ENCODE measurements at places on chromosomes 4 and X.
A peak's percentile ranks its signal among the peaks of the same experiment; 100 is the strongest.

GRCh38 chrX:55127692-55128091 lies 38.9 kb downstream of the PAGE2 start:
- DNase-seq, result no peak

- no peak for DNase-seq
These were observed 1.8 kb downstream of the DCAF12L1 start for GRCh38 chrX:126550816-126551215.

- DNase-seq, result no peak
These were observed 472.2 kb upstream of the TENM3 start for GRCh38 chr4:181770971-181771370.

DNA sequence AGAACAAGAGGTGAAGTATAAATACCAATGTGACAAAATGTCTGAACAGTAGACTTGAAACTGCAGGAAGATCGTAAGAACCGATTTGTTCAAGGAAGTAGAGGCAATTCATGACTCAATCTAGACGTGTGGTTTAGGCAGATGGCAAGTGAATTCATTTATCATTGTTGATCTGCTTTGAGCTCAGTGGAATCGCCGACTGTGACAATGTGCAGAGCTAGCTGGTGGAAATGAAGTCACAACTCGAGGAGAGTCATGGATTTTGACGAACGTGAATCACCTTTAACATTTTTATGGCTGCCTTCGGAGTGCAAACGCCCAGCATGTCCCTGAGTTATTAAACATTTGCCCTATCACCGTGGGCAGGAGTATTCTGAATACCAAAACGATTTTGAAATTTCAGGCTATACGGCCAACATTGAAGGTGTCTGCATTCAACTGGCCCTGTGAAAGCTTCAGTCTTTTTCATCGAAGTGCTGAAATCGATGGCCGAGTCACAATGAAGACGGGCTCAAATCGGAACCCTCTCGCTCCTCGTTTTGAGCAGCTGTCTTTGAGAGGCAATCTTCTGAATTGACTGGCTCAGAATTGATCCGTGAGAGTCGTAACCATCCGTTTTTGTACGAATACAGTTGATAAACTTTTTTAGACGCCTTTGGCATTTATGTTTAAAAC lies 689 bp upstream of the OGT start:
- no peak for DNase-seq

DNA sequence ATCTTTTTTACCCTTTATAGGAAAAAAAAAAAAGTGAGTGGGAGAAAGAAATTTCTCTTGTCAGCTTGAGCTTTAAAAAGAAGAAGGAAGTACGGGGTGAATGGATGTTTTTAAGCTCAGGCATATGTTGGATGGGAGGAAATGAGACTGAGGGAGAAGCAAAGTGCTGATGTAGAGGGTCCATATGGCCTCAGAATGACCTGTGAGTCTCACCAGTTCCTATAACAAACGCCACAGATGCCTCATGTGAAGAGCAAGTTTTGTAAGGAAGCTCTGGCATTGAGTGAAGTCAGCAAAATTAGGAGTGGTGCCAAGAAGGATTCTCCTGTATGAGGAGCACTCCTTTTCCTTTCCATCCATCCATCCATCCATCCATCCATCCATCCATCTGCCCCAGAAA lies 214.6 kb downstream of the PTTG2 start:
- no peak for DNase-seq

- DNase-seq, result no peak
These were observed 116.1 kb downstream of the SPCS3 start for GRCh38 chr4:176435901-176436292.

- DNase-seq, result no peak
These were observed 98.6 kb downstream of the FHDC1 start for GRCh38 chr4:153034681-153035080.

GRCh38 chr4:10101671-10102473 lies 14.7 kb downstream of the WDR1 start:
- DNase-seq, result no peak

- DNase-seq, result no peak
These were observed 12.5 kb downstream of the RFC1 start for GRCh38 chr4:39353478-39354253.

- no peak for DNase-seq
These were observed 1.8 kb upstream of the TMEM128 start for GRCh38 chr4:4249866-4250265.

DNA sequence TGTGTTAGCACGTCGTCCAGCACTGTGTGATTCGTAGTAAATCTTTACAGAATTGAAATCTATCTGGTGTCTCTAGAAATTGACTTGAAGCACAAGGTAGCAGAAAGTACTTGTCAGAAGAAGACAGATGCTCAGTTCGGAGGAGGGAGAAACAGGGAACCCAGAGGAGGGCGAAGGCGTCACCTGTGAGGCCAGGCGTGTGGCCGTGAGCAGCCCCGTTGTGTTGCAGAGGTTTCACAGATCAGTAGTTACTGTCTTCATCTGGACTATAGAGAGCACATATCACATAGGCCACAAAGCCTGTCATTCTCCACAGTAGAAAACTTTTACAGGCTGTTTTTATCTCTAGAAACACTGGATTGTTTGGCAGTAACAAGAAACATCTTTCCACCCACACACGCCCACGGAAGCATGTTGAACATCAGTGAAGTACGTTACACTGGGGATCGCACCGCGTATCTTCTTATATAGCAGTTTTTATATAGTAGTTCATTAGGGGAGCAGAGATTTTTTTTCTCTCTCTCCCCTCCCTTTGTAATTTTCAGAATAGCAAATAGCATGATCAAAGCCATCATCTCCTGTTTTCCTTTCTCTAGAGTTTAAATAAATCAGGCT lies 48.1 kb upstream of the TLR3 start:
- no peak for DNase-seq

- no peak for DNase-seq
These were observed 30.7 kb downstream of the SYAP1 start for GRCh38 chrX:16750136-16750535.

DNA sequence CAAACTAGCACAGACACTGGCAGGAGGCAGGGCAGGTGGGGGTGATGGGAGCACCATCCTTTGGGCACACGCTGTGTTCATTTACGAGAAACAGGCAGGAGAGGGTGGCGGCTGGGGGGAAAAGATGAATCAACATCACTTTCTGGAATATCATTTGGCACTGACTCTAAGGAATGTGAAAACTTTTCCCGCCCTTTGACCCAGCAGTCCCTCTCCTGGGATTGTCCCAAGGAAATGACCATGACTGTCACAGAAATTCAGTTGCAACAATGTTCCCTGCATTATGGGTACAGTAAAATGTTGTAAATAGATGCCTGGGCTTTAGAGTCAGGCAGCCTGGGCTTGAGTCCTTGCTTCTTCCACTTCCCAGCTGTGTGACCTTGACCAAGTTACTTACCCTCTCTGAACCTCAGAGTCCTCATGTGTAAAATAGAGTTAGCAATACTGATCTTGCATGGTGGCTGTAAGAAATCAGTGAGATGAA lies 58.6 kb downstream of the ABLIM2 start:
- DNase-seq, result no peak

GRCh38 chr4:173160871-173161270 lies 7.7 kb upstream of the GALNT7 start:
- no peak for DNase-seq

- DNase-seq, result no peak
These were observed 128.4 kb downstream of the SH3RF1 start for GRCh38 chr4:169142391-169142790.

DNA sequence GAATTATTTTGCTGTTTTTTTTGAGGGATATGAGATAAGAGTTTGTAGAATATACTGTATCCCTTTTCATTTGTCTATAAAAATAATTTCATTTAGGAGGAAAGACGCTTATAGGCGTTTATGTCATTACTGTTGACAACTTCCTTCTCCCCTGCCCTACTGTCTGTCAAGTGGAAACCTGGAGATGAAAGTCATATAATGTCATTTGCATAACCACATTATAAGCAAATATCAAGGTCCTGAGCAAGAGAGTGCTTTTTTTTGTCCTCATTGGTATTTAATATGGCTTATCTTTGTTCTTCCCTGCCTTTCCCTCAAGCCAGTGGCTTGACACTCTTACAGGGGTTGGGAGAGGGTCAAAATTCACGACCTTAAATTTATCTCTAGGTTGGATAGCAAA lies 55.8 kb downstream of the LRP2BP start:
- no peak for DNase-seq

GRCh38 chr4:87846226-87846625 lies 13.5 kb downstream of the MEPE start:
- DNase-seq, result no peak

GRCh38 chr4:105527081-105527480 lies 25.3 kb upstream of the ARHGEF38 start:
- DNase-seq, result no peak

- no peak for DNase-seq
These were observed 86.1 kb downstream of the CPE start for GRCh38 chr4:165464813-165465381.

DNA sequence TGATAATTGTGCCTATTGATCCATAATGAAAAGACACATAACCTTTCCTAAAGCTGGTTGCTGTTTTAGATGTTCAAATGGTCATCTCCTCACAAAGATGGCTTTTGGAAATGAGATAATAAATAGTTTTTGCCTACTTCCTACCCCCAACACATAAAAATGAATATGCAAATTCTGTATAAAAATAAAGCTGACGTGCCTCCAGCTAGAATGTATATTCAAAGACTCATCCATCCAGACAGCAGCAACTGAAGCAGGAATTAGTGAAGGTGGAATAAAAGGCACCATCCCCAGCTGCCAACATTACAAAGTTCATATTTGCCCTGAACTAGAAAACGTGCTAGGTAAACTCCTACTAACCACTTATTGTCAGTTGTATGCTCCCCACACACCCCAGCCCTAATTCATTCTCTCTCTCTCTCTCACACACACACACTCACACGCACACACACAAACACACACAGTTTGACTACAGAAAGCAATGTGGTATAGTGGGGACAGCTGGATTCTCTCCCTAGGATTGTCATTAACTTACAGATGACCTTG lies 53.6 kb downstream of the PCDH19 start:
- DNase-seq, result no peak

DNA sequence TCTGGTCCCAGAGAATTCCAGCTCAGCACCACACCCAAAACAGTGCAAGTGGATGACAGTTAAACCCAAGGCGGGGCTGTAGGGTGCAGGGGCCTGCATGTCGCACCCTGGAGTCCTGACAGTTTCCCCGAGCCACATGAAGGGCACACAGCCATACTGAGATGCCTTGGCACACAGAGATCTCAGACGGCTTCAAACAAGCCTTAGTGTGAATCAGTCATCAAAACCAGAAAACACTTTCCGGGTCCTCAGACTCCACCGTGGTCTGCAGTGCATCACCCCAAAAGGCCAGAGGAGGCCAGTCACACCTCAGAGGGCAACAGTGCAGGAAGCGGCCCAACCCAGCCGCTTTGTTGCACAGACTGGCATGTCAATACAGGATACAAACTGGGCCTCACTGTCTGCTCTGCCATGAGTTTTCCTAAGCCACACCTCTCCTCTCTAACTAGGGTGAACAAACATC lies 64.6 kb upstream of the ENPP6 start:
- DNase-seq, result no peak

- DNase-seq, result no peak
These were observed 37.7 kb downstream of the HTT start for GRCh38 chr4:3112201-3112600.

DNA sequence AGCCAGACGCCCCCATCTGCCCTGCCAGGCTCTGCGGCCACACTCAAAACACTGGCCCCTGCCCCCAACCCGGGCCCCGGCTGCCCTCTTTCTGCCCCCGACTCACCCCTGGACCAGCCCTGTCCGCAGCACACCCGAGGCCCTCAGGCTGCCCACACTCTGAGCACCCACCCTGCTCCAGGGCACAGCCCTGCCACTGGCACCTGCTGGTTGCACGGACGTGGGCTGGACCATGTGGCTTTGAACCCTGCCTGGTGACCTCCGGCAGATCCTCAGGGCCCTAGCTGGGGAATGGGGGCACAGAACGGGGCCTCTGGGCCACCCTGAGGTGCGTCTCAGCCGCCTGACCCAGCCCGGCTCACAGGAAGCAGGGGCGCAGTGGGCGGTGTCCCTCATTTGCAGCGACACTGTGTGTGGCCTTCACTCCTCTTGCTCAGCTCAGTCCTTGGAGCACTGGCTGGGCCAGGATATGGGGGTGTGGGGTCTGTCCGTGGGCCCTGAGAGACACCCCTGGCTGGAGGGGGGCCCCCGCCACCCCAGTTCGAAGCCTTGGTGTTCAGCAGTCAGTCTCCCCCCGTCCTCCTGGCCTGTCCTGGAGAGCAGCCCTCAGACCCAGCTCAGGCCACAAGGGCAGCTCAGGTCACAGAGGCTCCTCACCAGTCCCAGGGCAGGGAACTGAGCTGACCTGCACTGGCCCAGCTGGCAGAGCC lies 73.2 kb downstream of the FAM53A start:
- DNase-seq, result no peak

DNA sequence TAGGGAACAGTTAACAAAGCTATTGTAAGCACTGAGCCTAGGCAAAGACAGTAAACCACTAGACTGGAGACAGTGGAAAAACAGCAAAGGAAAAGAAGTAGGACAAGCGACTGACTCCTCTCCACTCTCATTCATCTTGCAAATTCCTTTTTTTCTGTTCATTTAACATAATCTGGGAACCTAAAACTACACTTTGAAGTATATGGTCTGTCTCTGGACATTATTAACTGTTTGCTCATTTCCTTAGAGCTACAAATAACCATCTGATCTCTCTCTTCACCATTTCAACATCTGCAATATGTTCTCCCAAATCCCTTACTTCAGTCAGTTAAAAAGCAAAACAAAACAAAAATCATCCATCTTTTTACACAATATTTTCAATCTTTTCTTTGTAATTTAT lies 642 bp downstream of the HMGN5 start:
- DNase-seq, result no peak

DNA sequence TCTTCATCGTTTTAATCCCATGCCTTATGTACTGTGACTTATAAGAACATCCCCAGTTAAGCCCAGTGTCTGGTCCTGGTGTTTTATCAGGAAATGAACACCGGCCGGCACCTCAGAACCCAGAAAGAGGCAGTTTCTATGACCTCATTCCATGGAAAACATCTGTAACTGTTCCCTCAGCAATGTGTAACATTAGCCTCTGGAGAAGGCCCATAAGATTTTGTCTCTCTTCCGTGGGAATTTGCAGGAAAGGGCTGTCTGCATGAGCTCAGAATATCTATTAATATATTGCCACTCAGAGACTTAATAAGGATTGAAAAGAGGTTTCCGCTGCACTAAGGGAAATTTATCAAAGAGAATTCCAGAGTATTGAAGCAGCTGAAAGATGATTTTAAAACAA lies 3.1 kb upstream of the TCEANC start:
- DNase-seq, result no peak

GRCh38 chr4:110970642-110971041 lies 347.8 kb upstream of the PITX2 start:
- DNase-seq, result peak; percentile 29
